ENCODE measurements at places on chromosomes 3 and 15. TPM values are rescaled to one million over a fixed set of nuclear protein-coding genes. Genes with fewer than 3 reads are reported as not detected.

SEMA3F gene
- total RNA-seq, result 121 TPM

HTR3E gene
- not detected for total RNA-seq

PPP2R3A gene
- total RNA-seq, result 15.4 TPM

MOBP gene
- total RNA-seq, result not detected

C3orf20 gene
- not detected for total RNA-seq

ARGFX gene
- total RNA-seq, result not detected

CHRFAM7A gene
- total RNA-seq, result 0.34 TPM

GABRB3 gene
- total RNA-seq, result 0.60 TPM

ADAMTSL3 gene
- total RNA-seq, result not detected

TM4SF18 gene
- not detected for total RNA-seq

SLC12A8 gene
- total RNA-seq, result 10.5 TPM

RBP2 gene
- total RNA-seq, result not detected

ISLR gene
- total RNA-seq, result not detected

FSIP1 gene
- 0.58 TPM for total RNA-seq

EFCC1 gene
- not detected for total RNA-seq

SAMD7 gene
- not detected for total RNA-seq

MST1R gene
- total RNA-seq, result 98.9 TPM

RYR3 gene
- under 0.01 TPM for total RNA-seq

CCDC54 gene
- total RNA-seq, result not detected

TYRO3 gene
- total RNA-seq, result 16.3 TPM

GADL1 gene
- not detected for total RNA-seq

ZPLD1 gene
- 0.46 TPM for total RNA-seq

ITGA11 gene
- not detected for total RNA-seq

RTP1 gene
- total RNA-seq, result not detected

NDN gene
- 7.5 TPM for total RNA-seq

EIF2A gene
- 91.1 TPM for total RNA-seq

FYCO1 gene
- total RNA-seq, result 18.7 TPM

ZBED2 gene
- total RNA-seq, result 108 TPM

RYK gene
- total RNA-seq, result 81.9 TPM

SLC12A1 gene
- not detected for total RNA-seq

GFM1 gene
- total RNA-seq, result 35.9 TPM

UBL7 gene
- 55.1 TPM for total RNA-seq

SERINC4 gene
- 0.04 TPM for total RNA-seq

ILDR1 gene
- not detected for total RNA-seq

TIMP4 gene
- total RNA-seq, result 0.14 TPM

LMAN1L gene
- not detected for total RNA-seq

HERC2 gene
- total RNA-seq, result 32.4 TPM

ASTE1 gene
- total RNA-seq, result 5.3 TPM

CCDC33 gene
- not detected for total RNA-seq

LRRC31 gene
- not detected for total RNA-seq

CD200 gene
- total RNA-seq, result 0.11 TPM

PTX3 gene
- total RNA-seq, result 0.32 TPM

CMC1 gene
- total RNA-seq, result 29.1 TPM
